ENCODE measurements at places on chromosomes 2 and 18.

- no peak overlapping the region for H3K4me3 ChIP-seq
- H3K36me3 ChIP-seq: no peaks in the 10 kb centered on the region
- no peak for DNase-seq
- peaks cover 22% of the 10 kb centered on the region for H3K27me3 ChIP-seq
Measured at GRCh38 chr2:115161081-115161770, 718.8 kb downstream of the DPP10 start.

- H3K4me1 ChIP-seq: peaks cover 50% of the 10 kb centered on the region
- H3K36me3 ChIP-seq: no peaks in the 10 kb centered on the region
- no peak overlapping the region for H3K27ac ChIP-seq
- H3K4me3 ChIP-seq: no peak overlapping the region
Measured at GRCh38 chr2:230868947-230869913, 4.5 kb downstream of the ITM2C start.

- H3K27me3 ChIP-seq: no peaks in the 10 kb centered on the region
- peaks cover 16% of the 10 kb centered on the region for H3K4me1 ChIP-seq
- no peak overlapping the region for H3K4me3 ChIP-seq
- H3K36me3 ChIP-seq: no peaks in the 10 kb centered on the region
- H3K27ac ChIP-seq: no peak overlapping the region
Measured at GRCh38 chr2:216858312-216858711, 1.6 kb downstream of the TNP1 start.

GRCh38 chr2:60446413-60447267, 106.8 kb downstream of the BCL11A start:
- no peak for DNase-seq
- no peak overlapping the region for H3K27ac ChIP-seq
- no peaks in the 10 kb centered on the region for H3K27me3 ChIP-seq
- no peak overlapping the region for H3K4me3 ChIP-seq

Data from right atrium auricular region (tissue), 2 donors.